ENCODE measurements at places on chromosomes 3 and 15.

GRCh38 chr3:20190991-20191390 is 5.0 kb upstream of the SGO1 start:
- DNase-seq, result no peak

DNA sequence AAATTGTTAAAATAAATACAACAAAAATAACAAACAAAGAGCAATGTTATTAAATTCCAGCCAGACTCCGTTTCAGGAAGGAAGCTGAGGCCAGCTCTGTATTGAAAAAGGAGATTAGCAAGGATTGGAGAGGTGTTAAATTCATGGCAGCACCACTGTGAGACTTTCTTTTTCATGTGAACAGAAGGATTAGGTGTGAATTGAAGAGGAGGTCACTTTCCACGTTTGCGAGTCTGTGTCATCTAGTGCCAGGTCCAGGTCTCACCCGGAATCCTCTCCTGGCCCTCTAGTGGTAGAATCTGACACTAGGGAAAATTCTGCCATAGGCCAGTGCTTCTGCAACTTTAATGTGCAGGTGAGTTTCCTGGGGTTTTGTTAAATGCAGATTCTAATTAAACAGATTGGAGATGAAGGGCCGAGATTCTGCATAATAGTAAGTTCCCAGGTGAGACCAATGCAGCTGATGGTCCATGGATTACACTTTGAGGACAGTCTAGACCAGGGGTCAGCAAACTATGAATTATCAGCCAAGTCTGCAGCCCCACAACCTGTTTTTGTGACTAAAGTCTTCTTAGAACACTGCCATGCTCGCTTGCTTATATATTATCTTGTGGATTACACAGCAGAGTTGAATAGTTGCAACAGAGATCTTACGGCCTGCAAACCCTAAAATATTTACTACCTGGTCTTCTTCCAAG is 9.2 kb upstream of the SLC6A1 start:
- no peak for DNase-seq

GRCh38 chr15:49860101-49860500 is 239.3 kb downstream of the DTWD1 start:
- no peak for DNase-seq

DNA sequence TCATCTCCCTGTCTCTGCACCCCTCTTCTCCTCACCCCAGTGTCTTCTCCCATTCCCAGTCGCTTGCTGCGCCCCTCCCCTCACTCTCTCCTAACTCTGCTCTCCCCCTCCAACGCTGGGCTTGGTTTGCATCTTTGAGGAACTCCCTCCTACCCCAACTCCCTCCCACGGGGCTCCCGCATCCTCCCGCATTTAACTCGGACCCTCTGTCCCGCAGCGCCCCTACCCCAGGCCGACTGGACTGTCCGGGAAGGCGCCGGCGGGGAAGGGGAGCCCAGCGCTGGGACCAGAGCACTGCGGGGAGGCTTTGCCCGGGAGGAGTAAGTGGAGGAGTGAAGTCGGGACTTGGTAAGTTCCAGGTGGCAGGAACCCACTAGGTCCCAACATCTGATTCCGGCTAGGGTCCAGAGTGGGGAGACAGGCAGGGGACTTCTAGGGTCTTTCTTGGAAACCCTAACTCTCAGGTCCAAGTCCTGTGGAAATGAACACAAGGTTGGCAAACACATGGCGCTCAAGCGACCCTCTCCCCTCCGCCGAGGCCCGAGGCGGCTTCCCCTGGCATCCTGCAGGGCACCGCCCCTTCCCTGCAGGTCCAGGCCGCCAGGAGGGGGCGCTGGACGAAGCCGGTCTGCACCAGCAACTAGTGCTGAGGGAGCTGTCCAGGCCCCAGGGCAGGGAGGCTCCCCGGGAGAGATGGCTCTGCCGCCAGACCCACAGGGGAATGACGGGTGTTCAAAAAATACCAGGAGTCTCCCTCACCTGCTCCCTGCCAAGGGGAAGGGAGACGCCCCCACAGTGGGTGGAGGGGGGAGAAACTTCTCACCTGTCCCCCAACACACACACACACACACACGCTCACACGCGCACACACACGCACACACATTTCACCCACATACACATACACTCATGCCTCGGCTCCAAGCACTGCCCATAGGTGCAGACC is 53.2 kb downstream of the LHFPL4 start:
- DNase-seq, result peak; percentile 86

GRCh38 chr3:133663569-133664313 is 2.0 kb upstream of the TOPBP1 start:
- no peak for DNase-seq

- no peak for DNase-seq
Observed at GRCh38 chr3:161082063-161082462, 23.1 kb downstream of the B3GALNT1 start.

DNA sequence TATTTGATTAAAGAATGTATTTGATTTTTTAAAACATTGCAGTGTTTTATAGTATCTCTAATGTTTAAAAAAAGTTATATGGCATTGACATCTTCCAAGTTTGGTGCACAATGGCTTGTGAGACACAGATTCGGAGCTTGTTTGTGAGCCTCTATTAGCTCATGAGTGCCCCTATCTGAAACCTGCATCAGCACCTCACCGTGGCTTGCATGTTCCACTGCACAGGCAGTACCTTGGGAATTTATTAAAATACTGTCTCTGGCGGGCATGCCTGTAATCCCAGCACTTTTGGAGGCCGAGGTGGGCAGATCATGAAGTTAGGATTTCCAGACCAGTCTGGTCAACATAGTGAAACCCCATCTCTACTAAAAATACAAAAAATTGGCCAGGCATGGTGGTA is 6.8 kb upstream of the RTP2 start:
- DNase-seq, result no peak

DNA sequence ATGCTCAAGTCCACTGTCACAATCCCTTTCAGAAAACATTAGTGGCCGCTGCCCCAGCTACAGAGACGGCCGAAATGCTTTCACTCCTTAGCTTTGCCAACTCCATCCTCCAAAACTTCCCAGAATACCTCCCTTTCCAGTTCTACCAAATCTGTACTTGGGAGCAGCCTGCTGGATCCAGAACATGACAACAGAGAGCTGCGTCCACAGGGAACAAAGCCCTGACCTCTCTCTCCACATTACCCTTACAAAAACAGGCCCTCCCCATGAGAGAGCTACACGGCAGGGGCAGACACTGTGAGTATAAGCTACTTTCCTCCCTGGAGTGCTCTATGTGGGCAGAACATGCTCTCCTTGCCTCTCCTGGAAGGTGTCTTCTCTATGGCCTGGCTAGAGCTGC is 6.3 kb downstream of the RBM15B start:
- DNase-seq, result no peak

- no peak for DNase-seq
Observed at GRCh38 chr15:61049934-61050333, 179.2 kb downstream of the RORA start.

- no peak for DNase-seq
Observed at GRCh38 chr15:60363087-60363549, 34.7 kb downstream of the ANXA2 start.

Data from type B pancreatic cell (in vitro differentiated cells).